ENCODE measurements at places on chromosomes 3 and 15. TPM values are rescaled to one million over a fixed set of nuclear protein-coding genes. Genes with fewer than 3 reads are reported as not detected.
A peak's percentile ranks its signal among the peaks of the same experiment; 100 is the strongest.

The ISLR2 gene
- total RNA-seq: 1.1 TPM

The ATP1B3 gene
- 110 TPM for total RNA-seq

The MLF1 gene
- 16.9 TPM for total RNA-seq

The GABRB3 gene
- 6.9 TPM for total RNA-seq

The MCF2L2 gene
- total RNA-seq: 1.7 TPM

DNA sequence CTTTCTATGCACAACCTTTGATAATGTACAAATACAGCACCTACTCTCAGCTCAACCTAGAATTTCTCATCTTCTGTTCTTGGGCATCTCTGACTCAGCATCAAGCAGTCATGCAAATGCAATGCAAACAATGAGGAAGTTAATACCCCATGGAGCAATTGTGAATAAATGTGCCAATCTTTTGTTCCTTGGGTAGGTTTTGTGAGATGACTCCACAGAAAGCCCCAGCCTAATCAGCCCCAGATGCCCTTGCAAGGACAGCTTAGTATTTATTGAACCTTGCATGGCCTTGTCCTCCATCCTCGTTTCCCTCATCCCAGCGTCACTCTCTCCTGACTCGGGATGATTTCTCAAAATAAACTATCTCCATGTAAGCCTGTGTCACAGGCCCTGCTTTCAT is 494.7 kb upstream of the NECTIN3 start:
- DNase-seq: no peak
- H3K4me3 ChIP-seq: no peak overlapping the region
- H3K27ac ChIP-seq: no peak overlapping the region
- H3K4me1 ChIP-seq: no peaks in the 10 kb centered on the region
- H3K36me3 ChIP-seq: no peaks in the 10 kb centered on the region
- no peaks in the 10 kb centered on the region for H3K27me3 ChIP-seq

GRCh38 chr3:52367891-52368880 is 52.1 kb downstream of the DNAH1 start:
- H3K27me3 ChIP-seq: no peaks in the 10 kb centered on the region
- DNase-seq: no peak
- H3K4me1 ChIP-seq: no peaks in the 10 kb centered on the region
- H3K4me3 ChIP-seq: no peak overlapping the region
- no peak overlapping the region for H3K27ac ChIP-seq

DNA sequence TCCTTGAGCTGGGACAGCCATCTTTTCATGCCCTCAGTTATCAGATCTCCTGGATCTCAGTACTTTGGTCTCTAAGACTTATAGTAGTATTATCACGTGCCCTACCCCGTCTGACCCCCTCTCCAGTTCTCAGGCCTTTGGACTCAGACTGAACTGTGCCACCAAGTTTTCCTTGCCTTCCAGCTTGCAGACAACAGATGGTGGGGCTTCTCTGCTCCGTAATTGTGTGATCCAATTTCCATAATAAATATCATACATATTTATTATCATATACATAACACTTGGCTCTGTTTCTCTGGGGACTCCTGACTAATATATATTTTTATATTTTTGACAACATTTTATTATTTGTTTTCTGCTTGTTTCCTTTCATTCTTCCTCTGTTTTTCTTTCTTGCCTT is 458.8 kb upstream of the SEMA6D start:
- DNase-seq: no peak
- no peaks in the 10 kb centered on the region for H3K4me1 ChIP-seq
- H3K4me3 ChIP-seq: no peak overlapping the region
- H3K27me3 ChIP-seq: no peaks in the 10 kb centered on the region
- H3K27ac ChIP-seq: no peak overlapping the region

- H3K27me3 ChIP-seq: no peaks in the 10 kb centered on the region
- H3K4me1 ChIP-seq: peaks cover 4% of the 10 kb centered on the region
- H3K36me3 ChIP-seq: no peaks in the 10 kb centered on the region
- peak; percentile 86 for DNase-seq
- H3K27ac ChIP-seq: no peak overlapping the region
- H3K4me3 ChIP-seq: no peak overlapping the region
Measured at GRCh38 chr15:65054333-65055200, 9.4 kb downstream of the SLC51B start.

DNA sequence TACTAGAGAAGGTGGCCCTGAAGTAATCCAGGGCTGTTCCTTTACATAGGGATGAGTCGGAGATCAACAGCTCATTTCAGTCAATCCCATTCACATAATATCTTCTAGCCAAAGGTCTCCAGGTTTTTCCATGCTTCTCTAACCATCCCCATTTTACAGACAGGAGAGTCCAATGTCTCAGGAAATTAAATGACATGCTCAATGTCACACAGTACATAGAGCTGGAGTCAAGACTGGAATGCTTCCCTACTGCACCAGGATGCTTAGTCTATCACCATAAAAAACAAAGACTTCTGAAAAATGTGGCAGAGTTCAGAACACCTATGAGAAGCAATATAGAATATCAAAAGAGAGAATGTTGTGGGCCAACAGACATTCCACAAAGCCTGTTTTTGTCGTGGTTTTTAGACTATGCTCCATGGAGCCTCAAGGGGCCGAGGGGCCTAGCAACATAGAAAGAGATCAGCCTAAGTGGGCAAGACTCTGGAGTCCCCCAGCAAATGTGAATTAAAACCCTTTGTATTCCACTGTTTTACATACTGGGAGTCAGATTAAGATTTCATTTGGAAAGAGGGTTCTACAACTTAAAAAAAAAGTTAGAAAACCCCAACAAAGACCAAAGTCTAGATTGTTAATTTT is 122.0 kb downstream of the THRB start:
- H3K4me3 ChIP-seq: no peak overlapping the region
- no peaks in the 10 kb centered on the region for H3K27me3 ChIP-seq
- H3K36me3 ChIP-seq: no peaks in the 10 kb centered on the region

- no peak for DNase-seq
- no peaks in the 10 kb centered on the region for H3K36me3 ChIP-seq
- H3K27ac ChIP-seq: no peak overlapping the region
- no peaks in the 10 kb centered on the region for H3K27me3 ChIP-seq
- H3K4me1 ChIP-seq: no peaks in the 10 kb centered on the region
- H3K4me3 ChIP-seq: no peak overlapping the region
Measured at GRCh38 chr3:21484828-21485144, 266.2 kb downstream of the ZNF385D start.

All from kidney (tissue), 22 donors.